ENCODE measurements at places on chromosomes 16 and 17.

DNA sequence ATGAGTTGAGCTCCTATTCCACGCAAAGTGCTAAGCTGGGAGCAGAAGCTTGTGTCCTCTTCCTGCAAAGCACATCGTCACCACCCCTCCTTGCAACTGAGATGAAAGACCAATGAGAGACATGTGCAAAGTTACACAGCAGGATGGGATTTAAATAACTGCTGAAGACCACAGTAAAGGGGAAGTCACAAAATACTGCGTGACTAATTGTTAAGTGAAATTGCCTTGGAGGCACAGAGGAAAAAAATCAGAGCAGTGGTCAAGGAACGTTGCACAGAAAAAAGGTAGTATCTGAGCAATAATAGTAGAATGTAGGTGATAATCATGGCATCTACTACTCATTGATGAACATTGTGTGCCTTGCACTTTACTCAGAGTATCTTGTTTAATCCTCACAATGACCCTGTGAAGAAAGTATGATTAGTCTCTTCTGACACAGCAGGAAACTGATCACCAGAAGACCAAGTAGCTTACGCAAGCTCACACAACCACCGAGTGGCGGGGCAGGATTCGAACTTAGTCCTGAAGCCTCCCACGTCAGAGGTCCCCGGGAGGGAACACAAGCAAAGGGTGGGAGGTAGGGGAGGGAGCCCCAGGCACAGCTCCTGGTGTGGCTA lies 15.4 kb upstream of the MYO18A start:
- no peak for DNase-seq

GRCh38 chr17:72479113-72479512 lies 358.3 kb downstream of the SOX9 start:
- no peak for DNase-seq

DNA sequence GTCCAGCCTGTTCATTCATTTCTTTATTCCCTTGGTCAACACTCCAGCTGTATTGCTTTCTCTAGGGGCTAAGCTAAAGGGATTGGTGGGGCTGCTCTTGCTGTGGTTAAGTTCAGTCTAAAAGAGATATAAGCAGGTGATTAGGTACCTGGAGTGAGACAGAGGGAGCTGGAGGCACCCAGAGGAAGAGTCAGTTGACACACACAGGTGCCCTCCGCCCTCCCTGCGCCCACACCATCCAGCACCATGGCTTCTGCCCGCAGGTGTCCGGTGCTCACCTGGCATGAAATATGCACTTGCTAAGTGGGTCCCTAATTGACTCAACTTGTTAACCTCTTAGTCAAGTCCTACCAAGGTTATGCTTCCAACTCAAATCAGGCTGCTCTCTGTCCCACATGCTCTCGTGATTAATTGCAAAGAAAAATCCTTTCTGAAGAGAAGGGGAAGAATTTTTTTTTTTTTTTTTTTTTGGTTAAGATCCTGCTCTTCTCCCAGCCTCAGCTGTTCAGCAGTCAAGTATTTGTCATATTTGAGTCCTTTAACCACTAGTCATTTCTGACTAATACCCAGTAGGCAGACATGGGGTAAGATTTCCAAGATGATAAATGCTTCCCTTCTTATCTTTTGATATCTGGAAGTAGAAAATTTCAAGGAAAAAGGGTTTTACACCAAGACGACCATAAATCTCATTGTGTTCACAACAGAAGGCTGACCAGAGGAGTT lies 199.8 kb upstream of the WSCD1 start:
- no peak for DNase-seq

- DNase-seq = no peak
These were observed 2.8 kb downstream of the PRKCB start for GRCh38 chr16:23838485-23839142.

Measured in CD8-positive, alpha-beta memory T cell (primary cell).